NCI-H1105 (cell line): ENCODE measurements at places on chromosomes 7 and 10.

DNA sequence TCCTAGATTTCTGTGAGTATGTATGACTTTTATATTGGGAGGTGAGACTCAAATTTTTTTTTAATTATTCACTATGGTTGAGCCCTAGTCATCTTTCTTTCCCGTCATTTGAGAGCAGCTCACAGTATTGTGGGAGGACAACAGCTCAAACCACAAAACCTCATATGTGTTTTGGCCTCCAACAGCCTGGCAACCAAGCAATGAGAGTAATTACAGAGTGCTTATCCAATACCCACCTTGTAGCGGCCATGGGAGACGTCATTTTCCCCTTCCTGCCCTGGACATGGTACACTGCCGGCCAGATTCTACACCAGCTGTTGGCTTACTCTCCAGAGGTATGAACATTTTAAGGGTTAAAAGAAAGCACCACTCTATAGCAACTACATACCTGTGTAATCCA, 49.1 kb downstream of the DOCK4 start:
- DNase-seq = no peak

- no peak for DNase-seq
Observed at GRCh38 chr7:28405662-28406061, 6.7 kb upstream of the CREB5 start.

DNA sequence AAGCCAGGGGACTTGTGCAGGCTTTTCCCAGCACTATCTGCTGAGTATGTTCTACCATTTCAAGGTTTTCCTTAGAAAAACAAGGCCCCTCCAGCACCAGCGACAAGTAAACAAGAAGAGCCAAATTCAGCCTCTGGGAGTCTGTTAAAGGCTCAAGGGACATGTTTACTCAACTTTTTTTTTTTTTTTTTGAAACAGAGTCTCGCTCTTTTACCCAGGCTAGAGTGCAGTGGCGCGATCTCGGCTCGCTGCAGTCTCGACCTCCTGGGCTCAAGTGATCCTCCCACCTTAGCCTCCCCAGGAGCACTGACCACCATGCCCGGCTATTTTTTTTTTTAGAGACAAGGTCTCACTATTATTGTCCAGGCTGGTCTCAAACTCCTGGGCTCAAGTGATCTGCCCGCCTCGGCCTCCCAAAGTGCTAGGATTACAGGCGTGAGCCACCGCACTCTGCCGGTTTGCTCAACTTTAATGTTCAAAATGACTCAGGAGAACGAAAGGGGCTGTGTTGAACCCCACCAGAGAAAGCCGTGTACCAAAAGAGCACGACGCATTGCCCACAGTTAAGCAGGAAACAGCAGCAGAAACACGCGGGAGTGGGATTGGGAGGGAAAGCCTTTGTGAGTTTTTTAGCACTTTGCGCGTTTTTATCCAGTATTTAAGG, 772 bp downstream of the PRDX3 start:
- DNase-seq = no peak

GRCh38 chr10:13741438-13741837, 154.7 kb downstream of the PRPF18 start:
- DNase-seq = no peak

- DNase-seq = no peak
Observed at GRCh38 chr10:43120929-43121314, 17.3 kb upstream of the CSGALNACT2 start.

- no peak for DNase-seq
Observed at GRCh38 chr7:146544748-146545147, 428.1 kb downstream of the CNTNAP2 start.

GRCh38 chr10:6211671-6212635, 9.2 kb downstream of the PFKFB3 start:
- no peak for DNase-seq

DNA sequence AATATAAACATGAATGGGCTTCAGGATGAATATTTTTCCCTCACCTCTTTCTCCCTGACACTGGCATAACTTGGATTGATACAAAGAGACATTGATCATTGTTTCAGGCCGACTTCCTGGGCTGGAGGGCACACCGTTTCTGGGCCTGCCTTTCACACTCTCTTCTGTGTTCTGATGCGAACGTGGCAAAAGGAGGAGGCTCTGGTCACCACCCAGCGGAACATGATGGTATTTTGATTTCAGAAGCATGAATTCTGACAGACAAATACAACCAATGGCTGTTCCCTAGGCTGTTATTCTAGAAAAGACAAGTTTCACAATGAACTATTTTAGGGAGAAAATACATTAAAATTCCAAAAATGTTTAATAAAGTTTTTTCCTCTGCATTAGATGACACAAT, 534.5 kb upstream of the MKI67 start:
- no peak for DNase-seq

- DNase-seq = no peak
Observed at GRCh38 chr10:42984035-42984610, 92.7 kb upstream of the RET start.

DNA sequence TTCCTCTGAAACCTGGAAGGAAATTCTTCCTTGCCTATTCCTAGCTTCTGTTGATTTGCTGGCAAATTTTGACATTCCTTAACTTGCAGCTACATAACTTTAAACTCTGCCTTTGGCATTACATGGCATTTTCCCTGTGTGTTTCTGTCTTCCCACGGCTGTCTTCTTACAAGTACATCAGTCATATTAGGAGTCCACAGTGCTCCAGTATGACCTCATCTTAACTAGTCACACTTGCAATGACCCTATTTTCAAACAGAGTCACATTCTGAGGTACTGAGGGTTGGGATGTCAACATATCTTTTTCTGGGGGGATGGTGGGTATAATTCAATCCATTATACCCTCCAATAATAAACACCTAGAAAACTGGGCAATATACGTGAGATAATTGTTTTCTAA, 37.4 kb upstream of the EPHB6 start:
- DNase-seq = no peak

- DNase-seq = no peak
Observed at GRCh38 chr7:64907641-64908326, 4.7 kb downstream of the ZNF273 start.

DNA sequence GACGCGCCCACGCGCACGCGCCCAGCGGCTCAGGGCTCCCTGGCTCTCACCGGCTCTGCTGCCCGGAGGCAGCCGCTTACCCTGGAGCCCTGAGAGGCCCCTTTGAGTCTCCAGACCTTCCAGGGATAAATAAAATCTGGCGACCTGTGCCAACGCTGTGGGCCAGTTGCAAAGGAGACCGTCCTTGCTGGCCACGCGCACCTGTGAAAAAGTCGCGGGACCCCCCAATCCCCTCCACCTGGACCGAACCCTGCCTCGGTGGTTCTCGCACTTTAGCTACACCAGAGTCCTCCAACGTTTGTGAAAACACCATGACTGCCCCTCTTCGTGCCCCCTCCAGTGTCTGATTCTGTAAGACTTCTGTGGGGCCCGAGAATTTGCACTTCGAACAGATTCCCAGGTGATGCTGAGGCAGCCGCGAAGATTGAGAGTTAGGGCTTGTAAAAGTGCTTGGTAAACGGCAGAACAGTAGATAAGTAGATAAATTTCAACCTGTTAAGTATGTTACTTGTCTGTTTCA, 102.4 kb upstream of the SVIL start:
- no peak for DNase-seq

GRCh38 chr7:13989949-13990305, 461 bp upstream of the ETV1 start:
- DNase-seq = no peak

- no peak for DNase-seq
Observed at GRCh38 chr10:113158183-113158582, 208.1 kb downstream of the TCF7L2 start.

DNA sequence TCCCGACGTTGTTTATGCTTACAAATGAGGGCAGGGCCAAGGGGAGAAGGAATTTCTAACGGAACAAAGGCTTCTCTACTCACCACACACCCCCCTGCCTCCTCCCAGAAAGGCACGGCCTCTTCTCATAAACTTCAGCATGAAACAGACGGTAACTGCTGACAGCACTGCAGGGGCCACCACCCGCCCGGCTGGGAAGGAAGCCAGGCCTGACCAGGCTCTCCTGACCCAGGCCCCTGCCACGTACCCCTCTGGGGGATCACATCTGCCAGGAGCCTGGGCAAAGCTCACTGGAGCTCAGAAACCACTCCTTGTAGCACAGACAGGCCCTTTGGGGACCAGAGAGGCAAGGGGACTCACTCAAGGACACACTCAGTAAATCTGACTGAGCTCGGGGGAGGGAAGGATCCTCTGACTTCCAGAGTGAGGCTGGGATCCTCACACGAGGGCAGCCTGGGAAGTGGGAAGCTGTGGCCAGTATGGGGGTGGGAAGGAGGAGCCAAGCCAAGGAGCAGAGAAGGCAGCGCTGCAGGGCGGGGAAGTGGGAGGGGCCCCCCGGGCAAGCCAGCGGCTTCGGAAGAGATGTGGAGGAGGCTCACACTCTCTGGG, 46.1 kb downstream of the ZCCHC24 start:
- DNase-seq = no peak

DNA sequence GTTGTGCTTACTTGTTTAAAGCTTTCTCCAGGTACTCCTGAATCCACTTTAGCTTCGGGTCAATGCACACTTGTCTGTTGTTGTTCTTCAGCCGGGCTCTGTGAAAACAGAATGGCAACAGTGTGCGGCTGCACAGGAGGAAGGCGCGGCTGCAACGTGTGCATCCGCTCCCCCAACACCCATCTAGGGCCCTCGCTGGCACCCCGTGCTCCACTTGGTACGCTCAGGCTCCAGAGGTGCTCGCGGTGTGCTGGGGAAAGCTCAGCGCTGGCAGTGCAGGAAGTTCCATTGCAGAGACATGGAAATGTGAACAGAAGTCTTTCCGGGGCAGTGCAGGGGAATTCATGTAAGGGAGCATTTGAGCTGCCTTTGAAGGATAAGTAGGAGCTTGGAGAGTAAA, 6.3 kb downstream of the CXCL12 start:
- DNase-seq = no peak

- no peak for DNase-seq
Observed at GRCh38 chr7:129772646-129773280, 161.2 kb downstream of the NRF1 start.

DNA sequence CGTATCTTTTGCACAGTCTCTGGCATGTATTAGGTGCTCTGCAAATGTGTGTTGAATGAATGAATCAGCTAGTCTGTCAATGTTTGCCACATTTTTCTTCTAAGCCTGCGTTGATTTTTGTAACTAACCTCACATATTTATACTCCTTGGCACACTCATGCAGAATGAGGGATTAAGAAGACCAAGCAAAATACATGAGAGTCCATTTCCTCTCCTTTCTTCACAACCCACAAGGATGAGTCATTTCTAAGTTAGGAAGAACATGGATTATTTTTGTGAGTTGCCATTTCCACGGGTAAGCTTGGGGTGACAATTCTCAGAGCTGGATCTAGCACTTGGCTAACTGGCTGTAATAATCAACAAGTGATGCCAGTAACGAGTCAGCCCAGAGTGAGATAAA, 158.8 kb downstream of the TWIST1 start:
- DNase-seq = no peak

DNA sequence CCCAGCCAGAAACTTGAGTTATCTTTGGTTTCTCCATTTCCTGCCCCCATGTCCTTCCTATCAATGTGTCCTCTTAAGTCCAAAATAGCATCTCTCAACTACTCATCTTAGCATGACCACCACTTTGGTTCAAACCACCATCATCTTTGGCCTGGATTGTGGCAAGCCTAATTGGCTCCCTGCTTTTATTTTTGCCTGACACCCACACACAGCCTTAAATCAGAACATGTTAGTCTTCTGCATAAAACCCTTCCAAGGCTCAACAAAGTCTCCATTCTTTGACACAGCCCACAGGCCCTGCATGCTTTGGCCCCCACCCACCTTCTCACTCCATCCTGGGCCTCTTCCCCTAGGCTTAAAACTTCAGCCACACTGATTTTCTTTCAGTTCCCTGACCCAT, 2.0 kb upstream of the TSPAN14 start:
- no peak for DNase-seq

- DNase-seq = peak; percentile 71
Observed at GRCh38 chr10:78913219-78914059, 155.3 kb upstream of the ZMIZ1 start.

DNA sequence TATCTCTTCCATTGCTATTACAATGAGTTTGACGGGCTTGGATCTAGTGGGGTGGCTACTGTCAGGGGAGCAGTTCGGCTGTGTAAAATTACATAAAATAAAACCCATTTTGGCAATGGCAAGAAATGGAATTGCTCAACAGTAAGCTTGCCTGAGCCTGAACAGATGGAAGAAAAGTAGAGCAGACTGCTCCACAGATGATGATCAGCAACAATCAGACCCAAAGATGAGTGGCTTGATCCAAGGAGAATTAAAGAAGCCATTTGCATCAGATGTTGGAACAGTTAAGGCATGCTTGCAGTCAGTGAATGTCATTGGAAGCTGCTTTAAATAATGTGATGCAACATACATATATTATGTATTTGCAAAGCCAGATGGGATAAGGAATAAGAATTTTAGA, 256.6 kb upstream of the SMIM30 start:
- no peak for DNase-seq

GRCh38 chr7:130099331-130099730, 29.0 kb downstream of the KLHDC10 start:
- no peak for DNase-seq

- DNase-seq = no peak
Observed at GRCh38 chr7:152355474-152356057, 80.2 kb downstream of the KMT2C start.

DNA sequence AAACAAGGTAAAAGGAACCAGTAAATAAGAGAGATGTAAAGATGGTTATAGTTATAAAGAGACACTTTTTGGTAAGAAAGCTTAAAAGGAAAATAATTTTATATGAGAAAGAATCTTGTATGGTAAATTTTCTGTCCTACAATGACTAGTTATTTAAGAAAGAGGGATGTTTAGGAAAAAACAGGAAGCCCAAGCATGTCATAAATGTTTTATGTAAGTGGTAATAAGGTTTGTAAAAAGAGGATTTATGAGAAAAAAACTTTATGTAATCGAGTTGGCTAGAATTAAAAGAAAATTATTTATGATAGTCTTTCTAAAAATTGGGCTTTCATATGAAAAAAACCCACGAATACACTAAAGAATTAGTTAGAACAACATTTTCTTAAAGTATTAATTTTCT, 34.2 kb upstream of the CREB3L2 start:
- no peak for DNase-seq

DNA sequence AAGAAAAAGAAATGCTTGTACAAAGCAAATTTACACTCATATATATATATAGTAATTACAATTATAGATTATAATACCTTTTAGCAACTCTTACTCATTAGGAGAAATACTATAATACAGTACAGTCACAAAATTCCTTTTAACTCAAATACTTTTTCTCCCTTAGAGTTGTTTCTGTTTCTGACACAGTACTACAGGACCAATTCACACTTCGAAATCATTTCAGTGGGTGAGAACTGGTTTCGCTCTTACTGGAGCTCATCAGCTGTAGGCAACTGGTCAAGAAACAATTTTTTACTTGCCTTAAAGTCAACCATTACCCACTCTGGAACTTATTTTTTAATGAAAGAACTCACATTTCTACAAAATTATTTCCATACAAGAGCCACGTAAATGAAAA, 6.0 kb downstream of the CCDC186 start:
- no peak for DNase-seq

- no peak for DNase-seq
Observed at GRCh38 chr10:3635211-3635671, 149.8 kb downstream of the KLF6 start.

GRCh38 chr7:72403458-72404076, 8.6 kb downstream of the CALN1 start:
- DNase-seq = no peak
